ENCODE measurements at places on chromosomes 1 and 21. TPM values are rescaled to one million over a fixed set of nuclear protein-coding genes. Genes with fewer than 3 reads are reported as not detected.
A peak's percentile ranks its signal among the peaks of the same experiment; 100 is the strongest.

GRCh38 chr1:229953736-229954326 lies 113.2 kb upstream of the GALNT2 start:
- DNase-seq = no peak

- DNase-seq = no peak
These were observed 21.1 kb upstream of the GPR157 start for GRCh38 chr1:9149837-9150581.

DNA sequence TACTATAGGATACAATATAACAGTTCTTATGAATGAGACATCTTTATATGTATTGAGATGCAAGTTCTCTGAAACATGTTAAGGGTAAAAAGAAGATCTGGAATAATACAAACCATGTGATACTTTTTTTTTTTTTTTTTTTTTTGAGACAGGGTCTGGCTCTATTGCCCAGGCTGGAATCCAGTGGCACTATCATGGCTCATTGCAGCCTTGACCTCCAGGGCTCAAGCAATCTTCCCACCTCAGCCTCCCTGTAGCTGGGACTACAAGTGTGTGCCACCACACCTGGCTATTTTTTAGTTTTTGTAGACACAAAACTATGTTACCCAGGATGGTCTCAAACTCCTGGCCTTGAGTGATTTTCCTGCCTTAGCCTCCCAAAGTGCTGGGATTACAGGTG lies 22.1 kb upstream of the MCL1 start:
- DNase-seq = no peak

- no peak for DNase-seq
These were observed 215.1 kb downstream of the ST6GALNAC3 start for GRCh38 chr1:76289692-76290091.

GRCh38 chr1:185931438-185931837 lies 197.2 kb downstream of the HMCN1 start:
- DNase-seq = no peak

DNA sequence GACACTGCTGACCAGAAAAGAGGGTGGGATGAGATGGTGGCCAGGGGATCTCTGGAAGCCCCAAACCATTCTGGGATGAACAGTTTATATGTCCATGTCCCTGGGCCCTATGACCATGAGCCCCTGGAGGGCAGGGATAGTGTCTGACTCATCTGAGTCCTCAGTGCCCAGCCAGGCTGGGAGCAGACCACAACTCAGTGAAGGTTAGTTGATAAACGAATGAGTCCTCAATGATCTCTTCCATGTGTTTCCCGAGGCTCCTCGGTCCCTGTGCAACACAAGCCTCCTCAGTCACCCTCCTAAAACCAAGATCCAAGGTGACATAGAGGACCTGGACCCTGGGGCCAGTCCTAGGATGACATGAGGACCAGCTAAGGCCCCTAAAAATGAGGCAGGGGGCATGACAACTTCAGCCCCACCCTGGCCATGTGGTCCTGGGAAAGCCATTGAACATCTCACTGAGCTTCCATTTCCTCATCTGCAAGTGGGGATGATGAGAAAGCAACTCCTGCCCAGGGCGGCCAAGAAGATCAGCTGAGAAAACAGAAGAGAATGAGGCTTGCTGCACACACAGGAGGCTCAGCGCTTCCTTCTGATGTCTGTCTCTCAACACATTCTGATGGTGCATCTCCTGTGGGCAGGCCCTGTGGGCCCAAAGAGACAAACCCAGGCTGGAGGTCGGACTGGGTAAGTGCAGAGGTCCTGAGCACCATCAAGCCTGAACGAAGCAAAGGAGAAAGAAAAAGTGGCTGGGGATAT lies 86.3 kb downstream of the GLIS1 start:
- no peak for DNase-seq

- no peak for DNase-seq
These were observed 1.3 kb upstream of the C1orf226 start for GRCh38 chr1:162380061-162380846.

DNA sequence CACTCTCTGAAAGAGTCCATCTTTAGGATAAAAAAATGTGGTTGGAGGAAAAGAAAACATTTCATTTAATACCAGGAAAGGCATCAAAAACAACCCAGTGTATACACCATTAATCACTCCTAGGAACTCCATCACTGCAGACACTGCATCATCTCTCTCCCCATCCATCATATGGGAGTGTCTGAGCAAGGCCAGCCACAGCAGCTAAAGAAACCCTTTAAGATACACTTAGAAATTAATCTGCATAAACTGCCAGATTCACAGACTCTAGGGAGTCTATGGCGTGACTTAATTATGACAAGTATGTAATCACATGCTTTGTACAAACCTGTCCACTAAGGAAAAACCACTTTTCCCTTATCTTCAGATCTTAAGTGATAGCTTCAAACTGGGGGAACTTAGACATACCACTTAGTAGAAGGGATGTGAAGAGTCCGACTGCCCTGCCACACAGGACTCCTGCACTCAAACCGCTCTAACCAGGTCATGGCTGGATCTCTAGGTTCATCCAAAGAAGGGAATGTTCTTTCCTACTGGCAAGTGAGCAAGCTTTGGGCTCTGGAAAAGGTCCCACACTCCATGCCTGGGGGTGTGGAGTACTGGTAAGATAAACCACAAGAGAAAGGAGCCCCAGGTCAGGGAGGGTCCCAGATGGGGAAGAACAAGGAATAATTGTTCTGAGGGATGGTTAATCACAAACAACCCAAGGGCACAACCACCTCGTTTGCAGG lies 61.0 kb upstream of the C8B start:
- no peak for DNase-seq

DNA sequence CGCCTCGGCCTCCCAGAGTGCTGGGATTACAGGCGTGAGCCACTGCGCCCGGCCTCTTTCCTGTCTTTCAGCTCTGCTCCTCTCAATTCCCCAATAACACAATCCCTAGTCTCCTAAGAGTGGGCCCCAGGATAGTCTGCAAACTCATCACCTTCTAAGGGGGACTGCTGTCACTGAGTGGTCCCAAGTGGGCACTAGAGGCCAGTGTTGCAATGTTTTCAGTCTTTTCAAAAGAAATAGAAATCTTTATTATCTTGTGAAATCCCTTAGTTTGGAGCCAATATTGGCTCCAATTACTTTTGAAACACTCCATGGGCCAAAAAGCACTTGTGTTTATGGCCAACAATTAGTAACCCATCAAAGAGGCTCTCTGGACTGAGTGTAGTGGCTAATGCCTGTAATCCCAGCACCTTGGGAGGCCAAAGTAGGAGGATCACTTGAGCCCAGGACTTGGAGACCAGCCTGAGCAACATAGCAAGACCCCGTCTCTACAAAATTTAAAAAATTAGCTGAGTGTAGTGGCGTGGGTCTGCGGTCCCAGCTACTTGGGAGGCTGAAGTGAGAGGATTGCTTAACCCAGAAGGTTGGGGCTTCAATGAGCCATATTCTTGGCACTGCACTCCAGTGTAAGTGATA lies 28.6 kb upstream of the ZNF697 start:
- DNase-seq = no peak

DNA sequence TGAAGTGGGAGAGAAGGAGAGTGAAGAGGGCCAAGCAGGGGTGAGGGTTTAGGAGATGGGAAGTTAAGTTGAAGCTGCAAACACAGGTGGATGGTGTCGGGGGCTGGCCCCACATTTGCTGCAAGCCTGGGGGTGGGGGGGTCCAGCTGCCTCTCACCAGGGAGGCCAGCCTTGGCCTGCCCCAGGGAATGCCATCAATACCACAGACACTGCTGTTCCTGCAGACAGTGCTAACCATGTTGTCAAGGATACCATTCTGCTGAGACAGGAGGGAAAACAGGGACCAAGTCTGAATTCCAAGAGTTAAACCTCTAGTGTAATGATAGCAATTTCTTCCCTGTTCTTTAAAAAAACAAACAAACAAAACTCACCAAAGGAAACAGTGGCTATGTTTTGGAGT lies 8.0 kb downstream of the MECR start:
- DNase-seq = no peak

DNA sequence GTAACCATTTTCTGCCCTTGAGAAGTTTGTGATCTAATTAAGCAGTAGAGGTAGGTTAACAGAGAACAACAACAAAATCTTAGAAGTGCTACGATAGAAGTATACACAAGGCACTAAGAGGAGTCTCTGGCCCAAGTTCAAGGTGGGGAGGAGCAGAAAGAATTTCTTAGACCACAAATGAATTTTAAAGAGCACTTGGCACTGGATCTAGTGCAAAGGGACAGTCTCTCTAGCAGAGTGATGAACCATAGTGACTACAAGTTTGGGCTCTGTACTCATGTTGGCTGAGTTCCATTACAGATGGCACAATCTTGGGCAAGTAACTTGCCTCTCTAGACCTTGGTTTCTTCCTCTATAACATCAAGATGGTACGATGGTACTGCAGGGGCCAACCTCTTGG lies 33.3 kb upstream of the PIGC start:
- DNase-seq = no peak

DNA sequence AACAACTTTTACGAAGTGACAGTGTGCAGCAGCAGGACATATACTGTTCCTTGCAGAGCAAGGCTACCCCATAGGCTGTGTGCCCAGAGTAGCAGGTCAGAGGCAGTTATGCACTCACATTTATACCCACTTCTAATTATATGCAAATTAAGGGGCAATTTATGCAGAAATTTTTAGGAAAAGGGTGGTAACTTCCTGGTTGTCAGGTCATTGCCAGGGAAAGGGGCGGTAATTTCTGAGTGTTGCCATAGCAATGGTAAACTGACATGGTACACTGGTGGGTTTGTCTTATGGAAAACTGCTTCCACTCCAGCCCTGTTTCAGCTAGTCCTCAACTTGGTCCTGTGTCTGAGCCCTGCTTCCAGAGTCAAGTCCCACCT lies 12.0 kb upstream of the SLAMF1 start:
- DNase-seq = no peak

GRCh38 chr1:222927031-222927430 lies 112.2 kb downstream of the DISP1 start:
- DNase-seq = no peak

DNA sequence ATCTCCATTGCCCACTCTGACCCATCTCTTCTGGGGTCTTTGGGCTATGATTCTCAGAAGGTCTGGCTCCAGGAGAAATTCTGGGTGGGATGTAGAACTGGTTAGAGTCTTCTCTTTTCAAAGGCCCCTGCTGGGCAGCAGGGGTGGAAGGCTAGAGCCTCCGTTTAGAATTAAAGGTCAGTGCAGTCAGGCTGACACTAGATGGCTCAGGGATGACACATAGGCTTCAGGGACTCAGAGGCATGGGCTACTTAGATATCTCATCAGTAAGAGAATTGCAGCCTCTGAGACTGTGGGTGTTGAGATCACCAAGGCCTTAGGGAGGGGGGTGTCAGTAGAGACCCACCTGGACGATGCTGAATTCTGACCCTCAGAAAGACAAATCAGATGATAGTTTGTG lies 12.6 kb upstream of the PPM1J start:
- DNase-seq = no peak

DNA sequence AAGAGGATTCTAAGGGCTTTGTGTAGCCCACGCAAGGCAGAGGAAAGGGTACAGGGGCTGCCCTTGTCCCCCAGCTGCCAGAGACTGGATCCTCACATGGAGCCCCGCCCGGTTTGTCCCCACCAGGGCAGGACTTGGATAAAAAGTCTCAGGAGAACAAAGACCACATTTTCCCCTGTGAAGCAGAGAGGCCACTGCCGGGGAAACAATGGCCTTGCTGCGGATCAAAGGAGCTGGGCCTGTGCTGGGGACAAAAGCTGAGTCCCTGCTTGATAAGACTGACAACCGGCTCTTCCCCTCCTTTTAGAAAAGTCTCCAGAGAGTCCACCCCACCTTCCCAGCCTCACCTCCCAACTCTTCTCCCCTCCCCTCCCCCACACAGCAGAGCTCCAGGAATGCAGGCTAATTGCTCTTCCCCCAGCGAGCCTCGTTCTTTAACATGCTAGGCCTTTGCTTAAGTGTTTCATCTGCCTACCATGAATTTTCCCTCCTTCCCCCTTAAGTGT lies 142.4 kb downstream of the PLPP3 start:
- no peak for DNase-seq

- no peak for DNase-seq
These were observed 53.8 kb downstream of the KCNK1 start for GRCh38 chr1:233667741-233668140.

GRCh38 chr1:178367151-178367550 lies 129.6 kb downstream of the CLEC20A start:
- no peak for DNase-seq

GRCh38 chr1:184199036-184199435 lies 147.5 kb downstream of the TSEN15 start:
- DNase-seq = no peak

DNA sequence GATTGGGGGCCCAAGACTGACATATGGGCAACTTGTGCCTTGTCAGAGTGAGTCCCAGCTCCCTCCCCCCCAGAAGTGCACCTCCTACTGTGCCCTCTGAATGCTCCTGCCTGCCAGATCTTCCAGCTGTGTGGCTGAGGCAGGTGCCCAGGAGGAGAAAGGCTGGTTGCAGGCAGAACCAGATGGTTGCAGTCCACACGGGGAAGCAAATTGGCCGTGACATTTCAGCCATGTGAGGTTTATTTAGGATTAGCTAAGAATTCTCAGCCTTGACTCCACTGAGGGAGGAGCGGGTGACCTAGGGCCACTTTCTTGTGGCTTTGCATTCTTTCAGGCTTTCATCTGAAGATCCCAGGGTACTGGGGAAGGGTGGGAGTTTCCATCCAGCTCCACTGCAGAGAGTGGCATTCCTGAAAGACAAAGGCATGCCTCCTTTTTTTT lies 33.8 kb downstream of the PEX14 start:
- DNase-seq = no peak

GRCh38 chr1:56409112-56409691 lies 170.2 kb downstream of the PLPP3 start:
- no peak for DNase-seq

DNA sequence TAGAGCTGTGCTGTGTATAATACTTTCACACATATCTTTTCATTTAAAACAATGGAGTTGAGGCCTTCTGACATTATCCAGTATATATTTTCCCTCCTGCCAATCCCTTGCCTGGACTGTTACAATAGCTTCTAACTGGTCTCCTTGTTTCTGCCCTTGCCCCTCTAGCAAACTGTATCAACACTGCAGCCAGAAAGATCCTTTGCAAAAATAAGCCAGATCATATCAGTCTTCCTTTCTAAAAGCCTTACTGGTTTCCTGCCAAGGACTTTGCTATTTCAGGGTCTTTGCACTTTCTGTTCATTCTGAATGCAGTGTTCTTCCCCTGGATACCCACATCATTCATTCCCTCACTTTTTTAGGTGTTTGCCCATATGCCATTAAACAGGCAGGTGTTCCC lies 370.1 kb downstream of the PTBP2 start:
- DNase-seq = no peak

- peak; percentile 94 for DNase-seq
These were observed 8.7 kb downstream of the ACAP3 start for GRCh38 chr1:1298861-1299685.

NPHP4 gene
- 8.2 TPM for total RNA-seq

SOX13 gene
- total RNA-seq = 1.6 TPM

GPR3 gene
- total RNA-seq = 0.41 TPM

ITGB2 gene
- 4.9 TPM for total RNA-seq

OR2L3 gene
- 0.41 TPM for total RNA-seq

CLEC20A gene
- total RNA-seq = not detected

LEFTY2 gene
- under 0.01 TPM for total RNA-seq

BECN2 gene
- not detected for total RNA-seq

WDR26 gene
- total RNA-seq = 58.7 TPM

MYOG gene
- under 0.01 TPM for total RNA-seq
